Esophagus muscularis mucosa (tissue), 4 donors: ENCODE measurements at places on chromosomes 1 and 21. TPM values are rescaled to one million over a fixed set of nuclear protein-coding genes. Genes with fewer than 3 reads are reported as not detected.

The PTPRU gene
- 28.0 TPM for total RNA-seq

The TRAF5 gene
- total RNA-seq, result 14.9 TPM

- H3K27ac ChIP-seq, result no peak overlapping the region
- H3K4me1 ChIP-seq, result no peaks in the 10 kb centered on the region
- no peaks in the 10 kb centered on the region for H3K27me3 ChIP-seq
- no peak for DNase-seq
Measured at GRCh38 chr1:61873581-61873980, 131.3 kb downstream of the PATJ start.

DNA sequence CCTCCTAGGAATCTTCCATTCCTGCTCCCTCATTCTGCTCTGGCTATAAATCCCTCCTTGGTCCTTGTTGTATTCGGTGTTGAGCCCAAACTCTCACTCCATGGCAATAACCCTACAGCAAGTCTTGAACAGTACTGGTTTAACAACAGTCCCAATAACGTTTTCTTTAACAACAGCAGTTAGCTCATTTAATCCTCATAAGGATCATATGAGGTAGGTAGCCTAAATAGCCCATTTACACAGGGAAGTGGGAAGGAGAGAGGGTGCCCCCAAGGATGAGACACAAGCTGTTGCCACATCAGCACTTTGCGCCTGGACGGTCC lies 444 bp upstream of the AGTRAP start:
- no peaks in the 10 kb centered on the region for H3K36me3 ChIP-seq
- H3K27ac ChIP-seq, result peak overlapping the region; percentile 86
- peaks cover 64% of the 10 kb centered on the region for H3K4me1 ChIP-seq
- peak overlapping the region; percentile 81 for H3K4me3 ChIP-seq

- no peak overlapping the region for H3K4me3 ChIP-seq
- H3K36me3 ChIP-seq, result no peaks in the 10 kb centered on the region
- H3K27me3 ChIP-seq, result no peaks in the 10 kb centered on the region
- H3K27ac ChIP-seq, result no peak overlapping the region
Measured at GRCh38 chr1:41416552-41417334, 55.5 kb downstream of the FOXO6 start.

DNA sequence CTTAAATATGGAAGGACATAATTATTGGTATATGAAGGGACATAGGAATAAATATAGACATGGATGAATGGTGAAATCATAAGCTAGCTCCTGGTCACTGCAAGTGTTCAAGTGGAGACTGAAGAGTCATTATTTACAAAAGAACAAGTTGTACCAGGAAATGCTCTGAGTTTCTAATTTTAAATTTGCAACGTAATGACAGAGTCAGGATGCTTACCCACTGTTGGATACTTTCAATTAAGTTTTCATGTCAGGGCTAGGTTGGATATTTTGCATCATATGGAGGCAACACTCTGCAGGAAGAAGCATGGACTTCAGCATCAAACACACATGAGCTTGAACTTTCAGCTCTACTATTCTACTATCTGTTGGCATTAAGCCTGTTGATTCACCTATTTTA lies 499.6 kb upstream of the C1orf87 start:
- no peaks in the 10 kb centered on the region for H3K27me3 ChIP-seq
- DNase-seq, result no peak

DNA sequence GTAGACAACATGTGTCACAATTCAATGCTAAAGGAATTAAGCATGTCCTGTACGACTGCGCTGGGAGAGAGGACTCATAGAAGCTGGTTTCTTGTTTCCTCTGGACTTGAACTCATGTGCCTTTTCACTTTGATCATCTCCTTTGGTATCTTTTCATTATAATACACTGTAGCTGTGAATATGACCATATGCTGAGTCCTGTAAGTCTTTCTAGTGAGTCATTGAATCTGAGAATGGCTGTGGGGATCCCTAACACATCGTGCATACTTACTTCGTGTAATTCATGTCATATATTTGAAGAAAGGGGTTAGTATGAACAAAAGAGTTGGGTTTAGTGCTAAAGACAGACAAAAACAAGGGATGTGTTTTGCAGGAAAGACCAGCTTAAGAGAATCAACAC lies 148.1 kb upstream of the RUNX1 start:
- H3K4me1 ChIP-seq, result no peaks in the 10 kb centered on the region
- H3K27me3 ChIP-seq, result no peaks in the 10 kb centered on the region
- no peaks in the 10 kb centered on the region for H3K36me3 ChIP-seq

DNA sequence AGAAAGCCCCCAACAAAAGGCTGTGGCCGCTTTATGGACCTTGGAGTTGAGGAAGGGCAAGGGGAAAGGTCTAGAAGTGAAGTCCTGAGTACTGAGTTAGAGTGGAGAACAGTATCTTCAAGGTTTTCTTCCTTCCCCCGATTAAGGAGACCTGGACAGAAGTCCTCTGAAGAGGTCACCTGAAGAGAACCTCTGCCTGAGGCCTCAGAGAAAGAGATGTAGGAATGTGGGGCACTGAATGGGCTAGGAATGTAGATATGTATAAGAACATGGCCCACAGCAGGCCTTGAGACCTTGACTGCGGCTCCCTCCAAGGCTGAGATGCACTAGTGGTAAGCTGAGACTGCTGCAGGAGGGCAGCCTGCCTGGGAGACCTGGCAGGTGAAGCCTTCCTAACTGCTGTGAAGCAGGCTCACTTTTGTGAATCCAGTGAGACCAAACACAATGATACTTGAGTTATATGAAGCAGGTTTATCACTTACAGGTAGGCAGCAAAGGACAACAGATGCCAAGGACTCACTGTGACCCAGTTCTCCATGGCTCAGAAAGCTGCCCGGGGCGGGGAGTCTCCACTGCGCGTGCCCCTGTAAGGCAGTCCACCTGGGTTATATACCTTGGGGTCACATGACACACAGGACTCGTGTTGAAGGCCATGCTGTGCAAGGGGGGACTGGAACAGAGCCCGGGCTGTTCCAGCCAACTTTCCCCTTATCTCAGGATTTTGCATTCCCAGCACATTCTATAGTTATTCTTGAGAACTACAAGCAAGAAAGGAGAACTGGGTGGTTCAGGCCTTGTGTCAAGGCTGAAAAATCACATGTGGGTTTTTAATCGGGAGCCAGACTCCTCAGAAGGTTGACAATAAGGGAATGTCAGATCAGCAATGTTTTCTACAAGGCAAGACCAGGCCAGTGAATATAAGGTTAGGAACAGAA lies 78.8 kb upstream of the PPM1J start:
- no peak overlapping the region for H3K27ac ChIP-seq
- H3K4me1 ChIP-seq, result no peaks in the 10 kb centered on the region
- H3K27me3 ChIP-seq, result no peaks in the 10 kb centered on the region
- H3K36me3 ChIP-seq, result no peaks in the 10 kb centered on the region
- no peak overlapping the region for H3K4me3 ChIP-seq

The ITGB2 gene
- total RNA-seq, result 33.2 TPM

DNA sequence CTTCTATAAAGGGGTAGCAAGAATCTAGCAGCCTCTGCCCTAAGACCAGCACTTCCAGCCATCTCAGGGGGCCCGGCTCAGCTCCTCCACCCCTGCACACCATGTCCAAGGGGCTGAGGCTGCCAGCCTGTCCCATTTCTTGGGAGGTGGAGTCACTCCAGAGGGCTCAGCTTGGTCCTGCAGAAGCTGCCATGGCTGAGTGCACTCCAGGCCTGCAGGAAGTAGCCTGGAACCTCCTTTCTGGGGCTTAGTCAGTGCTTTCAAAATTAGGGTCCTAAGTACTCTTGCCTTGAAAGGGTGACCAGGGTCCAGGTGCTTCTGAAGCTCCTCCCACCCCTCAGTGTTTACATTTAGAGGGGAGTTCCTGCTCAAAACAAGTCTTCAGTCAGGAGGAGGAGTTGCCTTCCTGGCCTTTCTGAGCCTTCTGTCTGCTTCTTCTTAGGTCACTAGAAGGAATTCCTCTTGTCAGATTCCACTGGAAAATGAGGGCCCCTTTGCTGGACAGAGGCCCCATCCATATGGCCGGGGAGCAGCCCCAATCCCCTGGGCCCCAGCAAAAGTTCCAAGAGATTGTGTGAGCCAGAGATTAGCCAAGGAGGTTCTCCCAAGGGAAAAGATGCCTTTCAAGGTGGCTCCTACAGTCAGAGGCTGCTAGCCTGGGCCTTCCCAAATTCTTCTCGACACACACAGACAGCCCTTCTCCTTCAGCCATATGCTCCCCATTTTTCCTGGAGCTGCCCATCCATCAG lies 128.1 kb upstream of the VAMP3 start:
- H3K4me1 ChIP-seq, result peaks cover 22% of the 10 kb centered on the region
- H3K36me3 ChIP-seq, result no peaks in the 10 kb centered on the region
- no peaks in the 10 kb centered on the region for H3K27me3 ChIP-seq

DNA sequence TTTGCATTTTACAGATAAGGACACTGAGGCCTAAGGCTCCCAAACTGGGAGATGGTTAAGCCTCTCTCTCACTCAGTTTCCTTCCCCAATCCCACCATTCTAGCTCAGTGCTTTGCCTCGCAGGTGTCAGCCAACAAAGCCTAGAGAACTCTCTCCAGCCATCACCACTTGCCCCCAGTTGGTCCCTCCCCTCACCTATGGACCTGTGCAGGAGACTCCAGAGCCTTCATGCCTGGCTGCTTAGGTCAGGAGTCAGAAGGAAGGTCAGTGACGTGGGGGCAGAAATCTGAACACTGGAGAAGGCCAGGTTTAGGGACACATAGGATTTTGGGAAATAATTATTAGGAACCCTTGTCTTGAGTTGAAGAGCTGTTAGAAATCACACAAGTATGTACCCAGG lies 295.3 kb downstream of the PTPRU start:
- no peak overlapping the region for H3K4me3 ChIP-seq
- no peaks in the 10 kb centered on the region for H3K27me3 ChIP-seq
- H3K27ac ChIP-seq, result no peak overlapping the region

DNA sequence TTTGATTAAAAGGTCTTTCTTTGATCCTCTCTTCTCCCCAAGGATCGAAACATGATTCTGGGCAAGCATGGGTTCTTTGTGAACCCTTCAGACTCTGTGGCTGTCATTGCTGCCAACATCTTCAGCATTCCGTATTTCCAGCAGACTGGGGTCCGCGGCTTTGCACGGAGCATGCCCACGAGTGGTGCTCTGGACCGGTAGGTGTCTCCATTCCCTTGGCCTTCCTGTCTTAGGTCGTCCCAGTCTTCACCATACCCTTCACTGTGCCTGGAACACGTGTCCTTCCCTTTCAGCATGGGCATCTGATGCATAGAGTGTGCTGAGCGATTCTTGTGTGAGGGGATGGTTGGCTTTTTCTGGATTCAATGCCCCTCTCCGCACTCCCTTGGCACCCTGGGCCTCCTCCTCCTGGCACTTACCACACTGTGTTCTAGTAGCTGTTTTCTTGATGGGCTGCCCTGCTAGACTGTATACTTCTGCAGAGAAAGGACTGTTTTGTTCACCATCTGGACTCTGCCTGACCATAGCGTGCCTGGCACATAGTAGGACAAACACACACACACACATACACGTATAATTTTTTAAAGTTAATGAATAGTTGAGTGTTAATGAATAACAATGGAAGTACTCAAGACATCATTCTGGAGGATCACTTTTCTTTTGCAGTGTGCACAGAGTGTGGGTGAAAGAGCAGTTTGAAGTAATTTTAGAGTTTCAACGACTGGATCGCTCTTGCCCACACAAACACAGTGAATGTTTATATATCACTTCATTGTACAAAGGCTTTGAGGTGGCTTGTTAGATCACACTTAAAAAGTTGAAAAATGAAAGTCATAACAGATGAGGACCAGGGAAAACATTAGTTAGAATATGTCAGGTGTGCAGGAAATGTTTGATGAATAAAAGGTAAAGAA lies 43.2 kb downstream of the PGM1 start:
- no peaks in the 10 kb centered on the region for H3K27me3 ChIP-seq
- H3K36me3 ChIP-seq, result peaks cover 56% of the 10 kb centered on the region

The CELA2A gene
- total RNA-seq, result not detected

- no peak overlapping the region for H3K4me3 ChIP-seq
- DNase-seq, result no peak
- no peaks in the 10 kb centered on the region for H3K36me3 ChIP-seq
Measured at GRCh38 chr1:212179394-212180076, 105.7 kb upstream of the PPP2R5A start.

The OVAAL gene
- total RNA-seq, result not detected

The KRTAP15-1 gene
- not detected for total RNA-seq

The LCE4A gene
- total RNA-seq, result not detected

The TBX19 gene
- 0.83 TPM for total RNA-seq

The FNDC7 gene
- total RNA-seq, result not detected

GRCh38 chr1:214546886-214547641 lies 4.3 kb downstream of the PTPN14 start:
- peaks cover 84% of the 10 kb centered on the region for H3K4me1 ChIP-seq
- H3K36me3 ChIP-seq, result no peaks in the 10 kb centered on the region
- no peaks in the 10 kb centered on the region for H3K27me3 ChIP-seq
- no peak for DNase-seq
